Keratinocyte (primary cell): ENCODE measurements at places on chromosomes 11 and 22.
A peak's percentile ranks its signal among the peaks of the same experiment; 100 is the strongest.

GRCh38 chr11:131204282-131204681 lies 166.1 kb upstream of the NTM start:
- H3K36me3 ChIP-seq = no peaks in the 10 kb centered on the region
- H3K27ac ChIP-seq = no peak overlapping the region
- H3K4me3 ChIP-seq = no peak overlapping the region
- no peak for DNase-seq

DNA sequence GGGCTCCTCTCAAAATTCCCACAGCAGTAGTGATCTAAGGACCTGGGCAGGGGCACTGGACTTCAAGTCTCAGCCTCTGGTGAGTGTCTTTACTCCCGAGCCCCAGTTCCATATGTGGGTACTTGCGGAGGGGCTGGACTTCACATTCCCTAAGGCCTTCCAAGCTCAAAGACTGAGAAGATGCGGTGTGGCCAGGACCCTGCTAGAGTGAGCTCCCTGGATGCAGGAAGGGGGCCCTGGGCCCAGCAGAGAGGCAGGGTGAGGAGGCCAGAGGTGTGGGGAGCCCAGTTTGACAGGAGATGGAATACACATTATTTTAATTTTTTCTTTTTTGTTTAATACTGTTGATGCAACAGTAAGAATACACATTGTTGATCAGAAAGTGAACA lies 83.7 kb downstream of the IGLL1 start:
- no peak for DNase-seq
- no peaks in the 10 kb centered on the region for H3K36me3 ChIP-seq
- no peaks in the 10 kb centered on the region for H3K27me3 ChIP-seq
- peaks cover 9% of the 10 kb centered on the region for H3K4me1 ChIP-seq
- H3K4me3 ChIP-seq = no peak overlapping the region

DNA sequence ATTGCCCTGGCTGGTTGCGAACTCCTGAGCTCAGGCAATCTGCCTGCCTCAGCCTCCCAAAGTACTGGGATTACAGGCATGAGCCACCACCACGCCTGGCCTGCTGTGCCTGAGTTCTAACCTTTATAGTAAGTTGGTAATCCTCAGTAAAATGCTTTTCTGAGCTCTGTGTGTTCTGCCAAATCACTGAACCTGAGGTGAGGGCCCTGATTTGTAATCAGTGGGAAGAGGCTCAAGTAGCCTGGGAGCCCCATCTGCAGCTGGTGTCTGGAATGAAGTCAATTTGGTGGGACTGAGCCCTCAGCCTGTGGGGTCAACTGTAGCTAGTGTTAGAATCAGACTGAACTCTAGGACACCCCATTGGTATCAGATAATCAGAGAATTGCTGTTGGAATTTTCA lies 72.6 kb upstream of the PARVG start:
- no peaks in the 10 kb centered on the region for H3K4me1 ChIP-seq
- H3K27me3 ChIP-seq = no peaks in the 10 kb centered on the region
- H3K36me3 ChIP-seq = no peaks in the 10 kb centered on the region
- H3K27ac ChIP-seq = no peak overlapping the region
- H3K4me3 ChIP-seq = no peak overlapping the region

DNA sequence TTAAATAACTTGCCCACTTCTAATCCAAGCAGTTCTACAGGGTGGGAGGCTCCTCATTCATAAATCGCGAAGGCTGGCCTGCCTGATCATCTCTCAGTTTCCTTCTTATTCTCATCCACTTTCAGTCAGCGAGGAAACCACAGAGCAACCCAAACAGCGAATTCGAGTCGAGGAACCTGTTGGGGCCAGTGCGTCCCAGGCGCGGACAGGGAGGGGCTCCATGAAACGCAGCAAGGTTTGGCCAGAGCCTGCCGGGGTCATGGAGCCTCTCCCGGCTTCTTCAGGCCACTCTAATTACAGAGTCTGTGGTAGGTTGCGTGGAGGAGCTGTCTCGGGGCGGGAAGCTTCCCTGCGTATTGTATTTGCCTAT lies 741 bp upstream of the NAV2 start:
- no peaks in the 10 kb centered on the region for H3K36me3 ChIP-seq
- DNase-seq = no peak
- H3K27ac ChIP-seq = no peak overlapping the region
- H3K4me3 ChIP-seq = peak overlapping the region; percentile 62

- H3K27me3 ChIP-seq = peaks cover 79% of the 10 kb centered on the region
- no peak overlapping the region for H3K4me3 ChIP-seq
- H3K4me1 ChIP-seq = no peaks in the 10 kb centered on the region
- no peak for DNase-seq
Measured at GRCh38 chr11:19345519-19345847, 104.7 kb upstream of the E2F8 start.

DNA sequence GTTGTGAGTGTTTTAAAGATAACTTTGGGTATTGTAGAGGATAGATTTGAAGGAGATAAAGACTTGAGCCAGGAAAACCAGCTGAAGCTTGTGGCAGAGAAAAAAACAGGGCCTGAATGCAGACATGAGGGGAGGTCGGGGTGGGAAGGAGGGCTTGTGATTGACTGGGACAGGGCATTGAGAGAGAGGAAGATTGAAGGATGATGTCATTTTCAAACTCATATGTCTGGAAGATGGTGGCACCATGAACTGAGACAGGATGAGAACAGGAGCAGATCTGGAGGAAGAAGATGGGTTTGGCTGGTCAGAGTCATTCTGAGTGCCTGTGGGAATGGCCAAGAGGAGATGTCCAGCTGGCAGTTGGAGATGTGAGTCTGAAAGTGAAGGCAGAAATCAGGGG lies 14.7 kb downstream of the CSNK2A3 start:
- no peak overlapping the region for H3K4me3 ChIP-seq
- no peak overlapping the region for H3K27ac ChIP-seq
- DNase-seq = no peak
- H3K36me3 ChIP-seq = peaks cover 3% of the 10 kb centered on the region
- no peaks in the 10 kb centered on the region for H3K4me1 ChIP-seq

DNA sequence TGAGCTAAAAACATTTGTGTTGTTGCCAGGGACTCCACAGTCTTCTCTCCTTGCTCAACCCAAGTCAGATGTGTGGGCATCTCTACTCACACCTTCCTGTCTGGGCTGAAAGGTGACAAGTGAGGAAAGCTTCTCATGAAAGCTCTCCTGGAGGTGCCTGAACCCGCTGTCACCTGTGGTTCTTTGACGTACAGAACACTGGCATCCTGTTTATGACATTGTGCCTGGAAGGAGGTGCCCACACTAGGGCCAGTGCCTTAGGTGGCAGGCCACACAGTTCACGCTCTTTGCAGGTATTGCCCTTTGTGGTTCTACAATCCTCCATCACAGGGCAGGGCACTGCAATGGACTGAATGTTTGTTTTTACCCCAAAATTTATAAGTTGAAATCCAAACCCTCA lies 108.5 kb downstream of the CD44 start:
- H3K36me3 ChIP-seq = no peaks in the 10 kb centered on the region
- no peaks in the 10 kb centered on the region for H3K4me1 ChIP-seq
- H3K27ac ChIP-seq = no peak overlapping the region
- H3K4me3 ChIP-seq = no peak overlapping the region
- DNase-seq = no peak
- H3K27me3 ChIP-seq = no peaks in the 10 kb centered on the region

- H3K27me3 ChIP-seq = no peaks in the 10 kb centered on the region
- no peaks in the 10 kb centered on the region for H3K36me3 ChIP-seq
- H3K4me3 ChIP-seq = no peak overlapping the region
- no peak overlapping the region for H3K27ac ChIP-seq
Measured at GRCh38 chr22:49462795-49463194, 364.9 kb downstream of the BRD1 start.

GRCh38 chr11:68014947-68015447 lies 4.9 kb downstream of the ALDH3B1 start:
- no peak overlapping the region for H3K4me3 ChIP-seq
- H3K27ac ChIP-seq = peak overlapping the region; percentile 53
- H3K27me3 ChIP-seq = no peaks in the 10 kb centered on the region
- H3K36me3 ChIP-seq = no peaks in the 10 kb centered on the region
- DNase-seq = no peak

DNA sequence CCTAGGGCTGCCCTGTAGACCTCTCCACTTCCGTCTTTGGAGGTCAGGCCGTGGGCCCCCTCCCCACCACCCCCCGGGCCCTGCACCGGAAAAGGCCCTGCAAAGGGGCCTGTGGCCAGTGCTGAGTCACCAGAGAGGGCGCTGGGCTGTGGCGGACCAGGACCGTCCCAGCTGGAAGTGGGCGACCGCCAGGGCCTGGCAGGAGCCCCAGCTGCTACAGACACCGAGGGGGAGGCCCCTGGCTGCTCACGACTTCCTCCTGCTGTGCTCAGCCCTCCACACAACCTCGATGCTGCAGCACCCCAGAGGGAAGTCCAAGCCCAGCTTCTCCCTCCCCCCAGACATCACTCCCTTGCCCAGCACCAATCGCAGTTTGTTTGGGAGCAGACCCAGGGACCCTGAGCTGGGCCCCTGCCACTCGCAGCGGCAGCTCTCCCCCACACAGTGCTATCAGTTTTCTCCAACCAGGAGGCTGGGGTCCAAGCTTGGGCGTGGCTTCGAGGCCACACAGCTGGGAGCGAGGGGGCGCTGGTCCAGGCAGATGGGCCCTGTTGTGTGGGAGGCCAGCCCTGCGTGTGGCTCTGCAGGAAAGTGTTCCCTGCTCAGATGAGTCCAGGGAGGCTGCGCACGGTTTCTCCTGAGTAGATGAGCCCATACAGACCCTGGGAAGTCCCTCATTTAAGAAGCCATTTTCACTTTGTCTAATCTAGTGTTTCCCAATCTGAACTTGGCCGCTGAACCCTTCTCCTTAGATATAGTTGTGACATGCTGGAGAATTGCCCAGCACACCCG lies 5.6 kb upstream of the SH3BP1 start:
- no peaks in the 10 kb centered on the region for H3K27me3 ChIP-seq
- no peak overlapping the region for H3K27ac ChIP-seq
- peaks cover 18% of the 10 kb centered on the region for H3K4me1 ChIP-seq
- peaks cover 14% of the 10 kb centered on the region for H3K36me3 ChIP-seq
- DNase-seq = no peak

DNA sequence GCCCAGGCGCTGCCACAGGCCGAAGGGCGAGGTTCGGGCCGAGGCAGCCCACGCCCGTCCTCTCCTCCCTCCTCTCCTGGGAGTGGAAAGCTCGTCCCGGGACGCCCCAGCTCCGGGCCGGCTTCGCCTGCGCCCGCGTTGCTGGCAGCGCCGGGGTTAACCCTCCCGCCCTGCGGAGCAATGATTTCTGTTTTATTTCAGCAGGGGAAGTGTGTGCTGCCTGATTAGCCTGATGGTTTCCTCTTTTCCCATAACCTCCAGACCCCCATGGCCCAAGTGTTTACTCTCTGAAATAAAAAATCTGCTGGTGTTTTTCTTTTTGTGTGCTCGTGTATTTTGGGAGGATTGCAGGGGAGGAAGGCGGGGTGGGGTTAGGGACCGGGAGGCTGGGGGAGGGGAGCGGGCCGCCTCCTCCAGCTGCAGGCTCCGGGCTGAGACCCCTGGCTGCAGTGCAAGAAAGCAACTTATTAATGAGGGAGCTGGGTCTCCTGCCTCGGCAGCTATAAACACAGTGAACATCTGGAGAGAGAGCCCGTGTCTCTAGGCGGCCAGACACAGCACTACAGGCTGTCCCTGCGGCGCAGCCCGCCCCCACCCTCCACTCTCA lies 38.6 kb downstream of the ETS1 start:
- H3K4me3 ChIP-seq = peak overlapping the region; percentile 41
- no peaks in the 10 kb centered on the region for H3K36me3 ChIP-seq
- H3K4me1 ChIP-seq = peaks cover 4% of the 10 kb centered on the region

GRCh38 chr11:128359515-128359914 lies 227.8 kb downstream of the ETS1 start:
- H3K27ac ChIP-seq = no peak overlapping the region
- no peaks in the 10 kb centered on the region for H3K36me3 ChIP-seq

DNA sequence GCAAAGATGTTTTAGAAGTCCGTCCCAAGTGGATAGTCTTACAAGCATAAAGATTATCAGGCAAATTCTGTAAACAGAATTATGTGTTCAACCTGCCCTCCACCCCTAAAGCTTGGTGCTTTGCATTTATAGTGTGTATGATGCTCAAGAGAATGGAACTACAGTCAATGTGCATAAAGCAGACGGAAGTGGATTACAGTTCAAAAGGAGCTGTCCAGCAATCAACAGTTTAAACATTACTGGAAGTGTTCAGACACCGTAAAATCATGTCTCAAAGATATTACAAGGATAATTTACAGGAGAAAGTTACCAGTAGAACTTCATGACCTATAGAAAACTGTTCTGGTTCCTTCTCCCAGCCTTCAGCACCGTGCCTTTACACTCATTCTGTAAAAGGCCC lies 1.0 kb downstream of the RIC3 start:
- peaks cover 2% of the 10 kb centered on the region for H3K4me1 ChIP-seq
- peaks cover 18% of the 10 kb centered on the region for H3K27me3 ChIP-seq
- no peak for DNase-seq
- no peaks in the 10 kb centered on the region for H3K36me3 ChIP-seq

DNA sequence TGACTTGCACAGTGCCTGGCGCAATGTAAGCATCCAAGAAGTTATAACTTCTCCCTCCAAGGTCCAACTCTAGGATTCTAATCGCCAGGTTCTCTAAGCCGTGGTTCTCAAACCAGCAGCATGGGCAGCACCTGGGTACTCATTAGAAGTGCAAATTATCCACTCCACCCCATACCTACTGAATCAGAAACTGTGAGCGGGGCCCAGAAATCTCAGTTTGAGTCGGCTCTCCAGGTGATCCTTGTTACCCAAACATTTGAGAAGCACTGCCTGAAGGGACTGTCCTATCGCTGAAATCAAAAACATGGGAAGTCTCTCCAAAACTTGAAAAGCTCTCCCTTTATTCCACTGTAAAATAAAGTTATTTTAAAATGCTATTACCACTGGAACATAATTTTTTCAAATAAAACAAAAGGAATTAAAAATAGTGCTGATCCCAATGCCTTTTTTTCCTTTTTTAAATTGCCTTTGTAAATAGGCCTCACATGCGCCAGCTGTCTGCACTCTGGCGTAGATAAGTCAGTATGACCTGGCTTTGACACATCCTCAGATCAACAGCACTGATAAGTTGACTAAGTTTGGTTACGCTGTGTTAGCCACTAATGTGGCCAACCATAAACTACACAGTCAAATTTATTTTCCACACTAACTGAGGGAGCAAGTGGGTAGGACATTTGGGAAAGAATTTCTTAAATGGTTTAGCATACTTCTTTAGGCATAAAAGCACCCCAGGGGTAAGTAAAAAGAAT lies 8.4 kb upstream of the CTR9 start:
- H3K36me3 ChIP-seq = no peaks in the 10 kb centered on the region
- DNase-seq = peak; percentile 42

DNA sequence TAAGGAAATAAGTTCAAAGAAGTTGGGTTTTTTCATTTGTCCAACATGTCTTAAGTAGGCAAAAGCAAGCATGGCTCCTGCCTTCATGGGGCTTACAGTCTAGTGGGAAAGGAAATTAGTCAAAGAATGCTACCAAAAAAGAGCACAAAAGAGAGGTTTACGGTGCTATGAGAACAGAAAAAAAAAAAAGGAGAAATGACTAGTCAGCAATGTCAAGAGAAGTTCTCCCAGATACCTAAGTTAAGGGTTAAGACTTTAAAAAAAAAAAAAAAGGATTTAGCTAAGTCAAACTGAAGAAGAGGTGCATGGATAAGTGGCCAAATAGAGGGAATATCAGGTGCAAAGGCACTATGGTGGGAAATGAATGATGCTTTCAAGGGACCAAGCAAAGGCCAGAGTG lies 29.3 kb downstream of the SERGEF start:
- H3K27ac ChIP-seq = no peak overlapping the region
- no peak for DNase-seq
- no peaks in the 10 kb centered on the region for H3K27me3 ChIP-seq
- peaks cover 2% of the 10 kb centered on the region for H3K36me3 ChIP-seq
- H3K4me1 ChIP-seq = peaks cover 20% of the 10 kb centered on the region

GRCh38 chr11:6303661-6304060 lies 16.6 kb downstream of the CAVIN3 start:
- no peaks in the 10 kb centered on the region for H3K4me1 ChIP-seq
- H3K27me3 ChIP-seq = no peaks in the 10 kb centered on the region
- H3K27ac ChIP-seq = no peak overlapping the region
